H7 (cell line): ENCODE measurements at places on chromosomes 5 and 9.

GRCh38 chr9:74951725-74952151, 974 bp downstream of the C9orf40 start:
- no peak for DNase-seq

GRCh38 chr5:35242702-35243258, 12.5 kb upstream of the PRLR start:
- no peak for DNase-seq

DNA sequence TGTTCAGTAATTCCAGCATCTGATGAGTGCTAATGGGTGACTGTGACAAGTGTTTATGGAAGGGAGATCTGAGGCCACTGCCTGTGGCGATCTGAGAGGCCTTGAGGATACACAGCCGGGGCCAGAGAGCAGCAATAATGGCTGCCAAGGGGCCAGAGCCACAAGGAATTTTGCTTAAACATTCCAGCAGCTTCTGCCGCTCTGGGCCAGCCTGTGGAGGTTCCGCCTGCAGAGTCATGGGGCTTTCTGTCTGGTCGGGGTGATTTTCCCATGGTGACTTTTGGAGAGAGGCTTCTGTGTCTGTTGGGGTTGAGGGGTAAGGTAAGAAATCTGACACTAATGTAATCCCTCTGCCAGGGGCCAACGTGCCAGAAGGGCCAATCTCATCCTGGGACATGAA, 353.5 kb downstream of the ADAMTS6 start:
- DNase-seq: no peak

GRCh38 chr5:159091596-159092331, 8.0 kb downstream of the EBF1 start:
- no peak for DNase-seq

DNA sequence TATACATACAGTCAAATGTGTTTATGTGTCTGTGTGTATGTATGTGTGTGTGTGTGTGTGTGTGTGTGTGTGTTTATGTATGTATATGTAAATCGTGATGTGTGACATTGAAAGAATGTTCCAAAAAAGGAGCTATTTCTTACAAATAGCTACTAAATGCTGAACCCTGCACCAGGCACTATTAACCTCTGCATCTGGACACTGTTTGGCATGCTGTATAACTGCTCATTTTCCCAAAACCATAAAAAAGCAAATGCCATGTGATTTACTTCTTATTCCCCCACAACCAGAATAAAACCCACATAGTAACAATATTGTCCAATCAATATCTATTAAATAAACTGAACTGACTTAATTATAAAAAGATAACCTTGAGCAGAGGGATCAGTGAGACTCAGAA, 91.1 kb downstream of the NR6A1 start:
- DNase-seq: no peak

DNA sequence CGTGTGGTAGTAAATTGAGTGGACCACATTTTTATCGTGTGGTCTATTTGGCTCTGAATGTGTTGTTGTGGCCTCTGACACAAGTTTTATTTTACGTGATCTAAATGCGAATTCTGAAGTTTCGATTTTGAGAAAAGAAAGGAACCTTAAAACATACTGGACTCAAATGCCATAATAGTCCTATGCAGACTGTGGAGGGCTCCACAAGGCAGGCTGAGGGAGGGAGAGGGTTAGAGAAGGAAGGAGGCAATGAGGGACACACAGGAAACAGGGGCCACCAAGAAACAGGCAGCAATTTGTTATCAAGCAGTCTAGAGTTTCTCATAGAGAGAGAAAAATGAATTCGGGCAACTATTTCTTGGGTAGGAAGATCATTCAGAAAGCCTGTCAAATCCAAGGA, 110.4 kb upstream of the SEMA6A start:
- DNase-seq: no peak

DNA sequence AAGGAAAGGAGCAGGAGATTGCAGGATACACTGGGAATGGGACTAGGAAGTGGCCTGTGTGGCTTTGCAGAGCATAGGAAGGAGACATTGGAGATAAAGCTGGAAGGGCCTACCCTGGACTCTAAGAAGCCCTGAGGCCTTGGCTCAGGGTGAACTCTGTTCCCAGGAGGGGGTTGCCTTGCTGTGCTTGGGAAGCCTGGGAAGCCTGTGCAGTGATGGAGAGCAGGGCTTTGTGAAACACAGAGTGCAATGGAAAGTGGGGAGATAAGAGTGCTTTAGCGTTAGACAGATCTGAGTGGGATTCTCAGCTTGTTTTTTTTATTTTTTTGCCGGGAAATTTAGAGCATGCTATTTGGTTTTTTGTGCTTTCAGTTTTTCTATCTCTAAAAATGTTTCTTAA, 437.8 kb downstream of the KDM4C start:
- no peak for DNase-seq

- no peak for DNase-seq
Observed at GRCh38 chr9:104617418-104617817, 586 bp downstream of the OR13C9 start.

GRCh38 chr5:147384346-147385193, 125.3 kb downstream of the DPYSL3 start:
- DNase-seq: no peak

GRCh38 chr5:41176952-41177351, 36.4 kb downstream of the C6 start:
- DNase-seq: no peak

DNA sequence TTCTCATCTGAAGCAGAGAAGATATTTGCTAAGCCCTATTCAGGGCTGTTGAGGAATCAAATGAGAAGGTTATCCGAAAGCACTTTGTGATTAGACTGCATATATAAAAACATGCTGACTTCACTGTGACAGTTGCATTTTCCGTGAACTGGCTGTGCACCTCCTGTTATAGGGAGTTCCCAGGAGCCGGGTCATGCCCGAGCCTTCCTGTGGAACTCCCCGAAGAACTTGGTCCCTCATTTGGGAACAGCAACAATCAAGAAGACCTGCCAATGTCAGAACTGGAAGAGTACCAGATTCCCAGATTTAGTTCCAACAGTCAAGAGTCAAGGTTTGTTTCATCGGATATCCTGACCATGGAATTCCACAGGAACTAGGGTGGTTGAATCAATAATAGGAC, 130.4 kb upstream of the RAI14 start:
- DNase-seq: no peak

GRCh38 chr5:160341309-160341870, 29.0 kb upstream of the CCNJL start:
- DNase-seq: no peak

GRCh38 chr9:77449240-77450084, 198.7 kb downstream of the GNA14 start:
- no peak for DNase-seq

- no peak for DNase-seq
Observed at GRCh38 chr5:152568016-152568415, 162.9 kb upstream of the NMUR2 start.
